ENCODE measurements at places on chromosomes 16 and 17.

DNA sequence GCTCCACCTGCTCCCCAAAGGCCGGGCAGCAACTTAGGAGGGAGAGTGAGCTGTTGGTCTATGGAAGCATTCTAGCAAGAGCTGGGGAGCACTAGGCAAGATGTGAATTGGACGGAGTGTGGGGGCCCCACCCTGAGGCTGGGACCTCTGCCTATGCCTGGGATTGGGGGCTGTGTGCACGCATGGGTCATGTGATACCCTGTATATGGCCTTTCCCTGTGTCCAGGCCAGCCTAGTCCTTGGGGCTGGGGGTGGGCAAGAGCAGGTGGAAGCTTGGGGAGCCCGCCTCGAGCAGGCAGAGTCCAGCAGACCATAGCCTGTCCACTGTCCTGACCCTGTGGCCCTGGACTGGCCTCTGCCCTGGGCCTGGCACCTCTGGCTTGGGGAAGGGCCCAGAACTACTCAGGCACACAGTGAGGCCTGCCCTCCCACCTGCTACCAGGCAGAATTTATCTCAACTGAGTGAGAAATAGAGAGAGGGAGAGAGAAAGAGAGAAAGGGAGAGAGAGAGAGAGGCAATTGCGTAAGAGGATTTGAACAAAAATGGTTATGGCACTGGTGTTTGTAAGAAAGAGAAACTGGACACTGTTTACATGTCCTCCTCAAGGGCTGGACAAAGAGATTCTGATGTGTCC lies 19.1 kb downstream of the PDP2 start:
- DNase-seq: no peak
- H3K36me3 ChIP-seq: no peaks in the 10 kb centered on the region
- H3K27me3 ChIP-seq: no peaks in the 10 kb centered on the region

- peaks cover 37% of the 10 kb centered on the region for H3K27me3 ChIP-seq
- no peaks in the 10 kb centered on the region for H3K4me1 ChIP-seq
- H3K4me3 ChIP-seq: no peak overlapping the region
- no peak for DNase-seq
- H3K27ac ChIP-seq: no peak overlapping the region
Observed at GRCh38 chr16:86157616-86158247, 258.8 kb downstream of the IRF8 start.

DNA sequence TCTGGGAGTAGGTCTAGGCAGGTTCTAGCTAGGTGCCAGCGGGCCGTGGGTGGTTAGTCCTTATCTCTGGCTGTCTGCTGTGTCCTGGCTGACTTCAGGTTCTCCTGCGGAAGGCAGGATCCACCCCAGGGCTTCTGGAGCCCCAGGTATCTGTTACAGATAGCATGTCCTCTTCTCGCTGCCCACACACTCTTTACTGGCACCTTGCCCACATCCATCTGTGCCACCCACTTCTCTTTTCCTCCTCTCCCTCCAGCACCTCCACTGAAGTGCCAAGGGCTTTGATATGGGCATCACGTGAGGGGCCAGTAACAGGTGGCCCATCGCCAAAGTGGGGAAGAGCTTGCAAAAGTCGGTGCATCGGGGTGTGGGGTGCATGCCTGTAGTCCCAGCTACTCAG lies 4.6 kb upstream of the MPP2 start:
- no peak overlapping the region for H3K4me3 ChIP-seq
- H3K4me1 ChIP-seq: peaks cover 8% of the 10 kb centered on the region
- peaks cover 20% of the 10 kb centered on the region for H3K27me3 ChIP-seq
- H3K27ac ChIP-seq: no peak overlapping the region

DNA sequence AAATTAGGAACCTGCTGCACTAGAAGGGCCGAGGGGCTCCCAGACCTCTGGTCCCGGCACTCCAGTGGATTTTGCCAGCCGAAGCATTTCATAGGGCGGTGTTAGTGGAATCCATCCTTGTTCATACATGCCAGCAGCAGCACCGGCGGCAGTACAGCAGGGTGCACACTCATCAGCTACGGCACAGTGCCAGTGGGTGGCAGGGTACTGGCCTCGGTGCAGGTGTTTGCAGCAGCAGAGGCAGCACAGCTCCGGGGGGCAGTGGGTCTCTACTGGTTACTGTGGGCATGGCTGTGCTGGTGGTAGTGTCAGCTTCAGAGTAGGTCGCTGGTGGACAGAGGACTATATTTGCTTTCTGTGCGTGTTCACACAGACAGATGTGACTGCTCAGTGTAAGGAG lies 985.7 kb downstream of the CDH8 start:
- H3K4me3 ChIP-seq: no peak overlapping the region
- H3K27ac ChIP-seq: no peak overlapping the region
- H3K4me1 ChIP-seq: no peaks in the 10 kb centered on the region
- no peaks in the 10 kb centered on the region for H3K36me3 ChIP-seq
- no peak for DNase-seq

DNA sequence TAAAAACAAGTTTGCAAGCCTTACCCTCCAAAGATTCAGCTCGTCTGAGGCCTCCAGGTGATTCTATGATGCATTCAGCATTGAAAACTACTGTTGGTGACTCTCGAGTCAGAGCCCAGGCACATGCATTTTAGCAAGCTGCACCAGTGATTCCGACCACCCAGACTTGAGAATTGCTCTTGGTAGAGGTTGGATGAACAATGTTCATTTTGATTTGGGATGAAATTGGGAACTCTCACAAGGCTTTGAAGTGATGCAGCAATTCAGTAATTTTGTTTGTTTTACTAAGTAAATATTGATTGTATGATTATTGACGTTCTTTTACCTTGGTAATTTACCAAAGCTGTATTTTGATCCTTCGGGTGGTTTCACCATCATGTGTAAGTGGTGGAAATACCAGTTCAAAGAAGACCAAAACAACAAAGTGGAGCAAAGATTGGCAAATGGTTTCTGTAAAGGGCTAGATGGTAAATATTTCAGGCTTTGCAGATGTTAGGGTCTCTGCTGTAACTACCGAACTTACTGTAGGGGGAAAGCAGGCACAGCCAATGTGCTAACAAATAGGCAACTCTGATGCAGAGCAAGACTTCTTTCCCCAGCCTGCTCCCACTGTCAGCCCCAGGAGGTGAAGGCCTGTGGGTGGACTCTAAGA lies 11.8 kb downstream of the ALDH3A2 start:
- H3K27ac ChIP-seq: no peak overlapping the region
- DNase-seq: no peak
- H3K27me3 ChIP-seq: no peaks in the 10 kb centered on the region
- H3K36me3 ChIP-seq: peaks cover 39% of the 10 kb centered on the region

DNA sequence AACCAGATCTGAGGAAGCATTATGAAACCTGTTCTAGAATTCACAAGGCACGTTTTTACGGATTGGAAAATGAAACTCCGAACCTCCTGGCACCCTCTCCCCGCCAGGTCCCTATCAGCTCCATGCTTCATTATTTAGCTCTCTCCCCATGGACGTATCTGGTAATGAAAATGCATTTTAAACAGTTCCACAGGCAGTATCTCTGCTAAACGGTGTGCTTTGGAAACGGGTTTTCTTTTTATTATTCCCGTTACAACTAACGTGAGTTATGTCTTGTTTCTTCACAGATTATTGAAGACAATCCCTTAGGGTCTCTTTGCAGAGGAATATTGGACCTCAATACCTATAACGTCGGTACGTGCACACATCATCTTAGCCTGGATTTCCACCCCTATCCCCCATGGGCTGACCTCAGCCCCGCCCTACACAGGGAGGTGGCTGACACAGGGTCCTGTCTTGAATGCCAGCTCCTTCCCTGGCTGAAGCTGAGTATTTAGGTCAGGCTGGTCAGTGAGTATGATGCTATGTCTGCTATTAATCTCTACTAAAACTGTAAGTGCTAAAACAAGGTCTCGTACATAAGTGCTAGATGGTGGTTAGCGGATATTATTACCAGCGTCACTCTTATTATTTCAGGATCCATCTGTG lies 82.9 kb downstream of the SDR42E1 start:
- no peak overlapping the region for H3K27ac ChIP-seq
- no peaks in the 10 kb centered on the region for H3K36me3 ChIP-seq
- H3K4me3 ChIP-seq: no peak overlapping the region
- no peaks in the 10 kb centered on the region for H3K4me1 ChIP-seq
- H3K27me3 ChIP-seq: no peaks in the 10 kb centered on the region

DNA sequence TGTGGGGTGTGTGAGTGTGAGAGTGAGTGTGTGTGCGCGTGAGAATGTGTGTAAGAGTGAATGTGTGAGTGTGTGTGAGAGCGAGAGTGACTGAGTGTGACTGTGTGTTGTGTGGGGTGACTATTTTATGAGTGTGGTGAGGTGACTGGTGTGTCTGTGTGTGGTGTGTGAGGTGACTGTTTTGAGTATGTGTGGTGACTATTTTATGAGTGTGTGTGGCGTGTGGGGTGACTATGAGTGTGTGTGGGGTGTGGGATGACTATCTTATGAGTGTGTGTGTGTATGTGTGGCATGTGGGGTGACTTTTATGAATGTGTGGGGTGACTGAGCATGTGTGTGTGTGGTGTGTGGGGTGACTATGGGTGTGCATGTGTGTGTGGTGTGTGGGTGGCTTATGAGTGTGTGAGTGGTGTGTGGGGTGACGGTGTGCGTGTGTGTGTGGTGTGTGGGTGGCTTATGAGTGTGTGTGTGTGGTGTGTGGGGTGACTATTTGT lies 152.9 kb upstream of the PLCG2 start:
- DNase-seq: no peak
- no peaks in the 10 kb centered on the region for H3K27me3 ChIP-seq
- H3K27ac ChIP-seq: no peak overlapping the region
- H3K4me3 ChIP-seq: no peak overlapping the region
- peaks cover 28% of the 10 kb centered on the region for H3K4me1 ChIP-seq

DNA sequence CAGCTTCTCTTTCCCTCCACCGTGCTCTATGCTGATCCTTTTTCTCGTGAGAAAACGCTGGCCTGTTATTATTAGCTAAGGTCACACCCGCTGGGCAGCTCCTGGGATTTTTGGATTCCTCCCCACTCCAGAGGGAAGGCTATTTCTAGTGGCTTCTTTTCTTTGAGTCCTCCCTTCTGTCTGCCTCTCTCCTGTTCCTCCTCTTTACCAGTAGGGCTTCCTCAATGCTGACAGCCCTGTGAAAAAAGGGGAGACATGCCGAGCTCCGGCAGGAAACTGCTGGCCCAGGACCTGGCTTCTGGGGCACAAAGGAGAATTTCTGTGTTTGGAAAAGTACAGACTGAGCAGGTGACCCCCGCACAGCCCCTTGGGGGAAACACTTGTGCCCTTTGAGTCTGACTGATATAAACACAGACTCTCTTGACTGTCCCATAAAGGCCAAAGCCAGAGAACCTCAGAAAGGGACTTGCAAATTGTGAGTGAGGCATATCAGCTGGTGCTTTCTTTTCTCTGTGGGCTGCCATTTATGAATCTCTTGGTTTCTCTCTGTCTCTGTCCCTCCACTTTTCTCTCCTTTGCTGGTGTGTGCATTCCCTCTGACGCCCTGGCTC lies 14.0 kb upstream of the RNF135 start:
- H3K4me1 ChIP-seq: peaks cover 15% of the 10 kb centered on the region
- H3K27me3 ChIP-seq: no peaks in the 10 kb centered on the region
- no peak overlapping the region for H3K4me3 ChIP-seq
- DNase-seq: no peak
- no peaks in the 10 kb centered on the region for H3K36me3 ChIP-seq

DNA sequence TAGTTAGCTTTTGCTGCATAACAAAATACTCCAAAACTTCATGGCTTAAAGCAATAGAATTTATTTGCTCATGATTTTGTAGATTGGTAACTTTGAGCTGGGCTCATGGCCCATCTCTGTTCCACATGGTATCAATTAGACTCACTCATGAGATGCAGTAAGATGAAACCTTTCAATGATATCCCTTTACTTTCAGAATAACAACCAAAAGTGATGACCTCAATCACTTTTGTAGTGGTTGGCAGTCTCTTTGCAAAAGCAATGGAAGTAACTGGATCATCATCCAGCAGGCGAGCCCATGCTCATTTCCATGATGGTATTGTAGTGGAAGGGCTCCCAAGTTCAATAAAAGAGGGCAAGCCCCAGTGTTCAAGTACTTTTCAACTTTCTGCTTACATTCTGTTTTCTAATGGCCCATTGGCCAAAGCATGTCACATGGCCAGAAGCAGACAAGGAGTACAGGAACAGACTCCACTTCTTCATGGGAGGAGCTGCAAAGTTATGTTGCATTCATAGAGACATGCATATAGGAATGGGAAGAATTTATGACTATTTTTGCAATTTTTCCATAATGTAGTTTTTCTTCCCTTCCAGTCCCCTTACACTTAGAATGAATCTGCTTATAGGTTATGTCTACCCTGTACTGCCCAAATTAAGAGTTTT lies 41.7 kb downstream of the EFCAB5 start:
- H3K27me3 ChIP-seq: no peaks in the 10 kb centered on the region
- peaks cover 3% of the 10 kb centered on the region for H3K36me3 ChIP-seq
- DNase-seq: no peak
- H3K27ac ChIP-seq: no peak overlapping the region
- H3K4me1 ChIP-seq: no peaks in the 10 kb centered on the region

DNA sequence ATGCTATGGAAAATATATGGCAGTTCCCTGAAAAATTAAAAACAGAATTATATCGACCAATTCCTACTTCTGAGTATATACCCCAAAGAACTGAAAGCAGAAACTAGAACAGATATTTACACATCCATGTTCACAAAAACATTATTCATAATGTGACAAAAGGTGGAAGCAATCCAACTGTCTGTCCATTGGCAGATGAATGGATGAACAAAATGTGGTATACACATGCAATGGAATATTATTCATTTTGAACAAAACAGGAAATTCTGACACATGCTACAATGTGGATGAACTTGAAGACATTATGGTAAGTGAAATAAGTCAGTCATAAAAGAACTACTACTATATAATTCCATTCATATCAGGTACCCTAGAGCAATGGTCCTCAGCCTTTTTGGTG lies 263.5 kb upstream of the AXIN2 start:
- no peak overlapping the region for H3K27ac ChIP-seq
- no peak for DNase-seq
- no peaks in the 10 kb centered on the region for H3K27me3 ChIP-seq
- H3K4me1 ChIP-seq: no peaks in the 10 kb centered on the region
- no peak overlapping the region for H3K4me3 ChIP-seq

GRCh38 chr17:45577571-45578279 lies 87.2 kb upstream of the PLEKHM1 start:
- DNase-seq: no peak
- H3K4me1 ChIP-seq: peaks cover 34% of the 10 kb centered on the region
- no peaks in the 10 kb centered on the region for H3K27me3 ChIP-seq
- peaks cover 10% of the 10 kb centered on the region for H3K36me3 ChIP-seq
